Left colon (tissue), 2 donors: ENCODE measurements at places on chromosomes 12 and 14. TPM values are rescaled to one million over a fixed set of nuclear protein-coding genes. Genes with fewer than 3 reads are reported as not detected.
A peak's percentile ranks its signal among the peaks of the same experiment; 100 is the strongest.

DNA sequence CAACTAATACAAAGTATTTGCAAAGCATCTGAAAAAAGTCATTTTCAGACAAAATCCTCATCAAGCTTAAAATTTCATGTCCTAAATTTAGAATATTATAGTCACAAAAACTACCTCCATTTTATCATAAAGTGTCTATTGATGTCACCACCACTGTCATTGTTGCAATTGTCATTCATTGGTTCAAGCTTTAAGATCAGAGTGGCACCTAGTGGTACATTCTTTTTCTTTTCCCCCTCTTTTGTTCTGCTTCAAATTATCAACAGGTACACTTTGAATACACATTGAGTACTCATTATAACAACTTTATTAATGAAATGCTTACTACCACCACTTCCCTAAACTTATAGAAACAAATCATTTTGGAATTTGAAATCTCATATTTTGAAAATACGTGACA, 379.8 kb downstream of the SEC23A start:
- DNase-seq: no peak

DNA sequence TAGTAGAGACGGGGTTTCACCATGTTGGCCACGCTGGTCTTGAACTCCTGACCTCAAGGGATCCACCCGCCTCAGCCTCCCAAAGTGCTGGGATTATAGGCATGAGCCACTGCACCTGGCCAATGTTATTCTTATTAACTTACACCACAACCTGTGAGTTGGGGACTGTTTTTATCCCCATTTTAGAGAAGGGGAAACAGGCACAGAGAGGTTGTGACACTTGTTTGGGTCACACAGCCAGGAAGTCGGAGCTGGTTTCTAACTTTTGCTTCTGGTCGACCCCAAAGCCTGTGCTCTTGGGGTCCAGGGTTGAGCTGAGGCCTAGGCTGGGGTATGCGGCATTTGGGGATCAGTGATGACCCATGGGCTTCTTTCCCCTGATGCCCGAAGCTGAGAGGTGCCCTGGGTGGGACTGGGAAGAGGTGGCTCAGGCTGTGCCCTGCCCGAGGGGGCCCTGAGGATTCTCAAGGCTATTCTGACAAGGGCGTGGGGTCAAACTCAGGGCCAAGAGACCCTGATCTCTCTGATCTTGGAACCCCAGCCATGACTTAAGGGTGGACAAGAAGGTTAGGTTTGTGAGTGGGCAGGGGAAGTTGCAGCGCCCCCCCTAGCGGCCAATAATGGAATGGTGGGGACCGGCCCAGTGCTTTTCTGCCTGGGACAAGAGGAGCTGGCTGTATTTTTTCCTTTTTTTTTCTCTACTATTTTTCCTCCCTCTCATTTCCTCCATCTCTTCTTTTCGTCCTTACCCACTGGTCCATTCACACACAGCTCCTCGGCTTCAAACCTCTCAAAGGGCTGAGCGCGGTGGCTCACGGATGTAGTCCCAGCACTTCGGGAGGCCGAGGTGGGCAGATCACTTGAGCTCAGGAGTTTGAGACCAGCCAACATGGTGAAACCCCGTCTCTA, 3.0 kb downstream of the SDSL start:
- no peak for DNase-seq

- no peak for DNase-seq
Measured at GRCh38 chr14:75559451-75560222, 18.8 kb upstream of the FLVCR2 start.

Gene SUPT16H
- total RNA-seq: 39.8 TPM

Gene DHH
- 0.50 TPM for total RNA-seq

Gene OLR1
- total RNA-seq: not detected

- peak; percentile 80 for DNase-seq
Measured at GRCh38 chr14:36941783-36942521, 230.5 kb downstream of the SLC25A21 start.

Gene TESPA1
- 0.55 TPM for total RNA-seq

DNA sequence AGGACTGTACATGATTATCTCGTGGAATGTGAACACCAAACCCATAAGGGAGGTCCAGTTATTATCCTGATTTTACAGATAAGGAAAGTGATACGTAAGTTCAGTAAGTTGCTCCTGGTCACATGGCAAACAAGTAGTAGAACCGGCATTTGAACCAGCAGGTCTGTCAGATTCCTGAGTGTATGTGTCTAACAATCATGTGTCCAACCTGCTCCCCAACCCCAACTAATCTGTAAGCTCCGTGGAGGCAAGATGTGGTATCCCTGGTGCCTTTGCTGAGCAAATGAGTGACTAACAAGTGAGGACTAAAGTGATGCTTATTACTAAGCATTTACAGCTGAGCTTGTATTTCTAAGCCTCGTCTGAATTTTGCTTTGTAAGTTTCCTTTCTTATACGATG, 65.9 kb downstream of the PTPN21 start:
- DNase-seq: no peak

Gene BRI3BP
- total RNA-seq: 49.1 TPM

- DNase-seq: no peak
Measured at GRCh38 chr12:77062846-77063461, 2.4 kb downstream of the E2F7 start.

DNA sequence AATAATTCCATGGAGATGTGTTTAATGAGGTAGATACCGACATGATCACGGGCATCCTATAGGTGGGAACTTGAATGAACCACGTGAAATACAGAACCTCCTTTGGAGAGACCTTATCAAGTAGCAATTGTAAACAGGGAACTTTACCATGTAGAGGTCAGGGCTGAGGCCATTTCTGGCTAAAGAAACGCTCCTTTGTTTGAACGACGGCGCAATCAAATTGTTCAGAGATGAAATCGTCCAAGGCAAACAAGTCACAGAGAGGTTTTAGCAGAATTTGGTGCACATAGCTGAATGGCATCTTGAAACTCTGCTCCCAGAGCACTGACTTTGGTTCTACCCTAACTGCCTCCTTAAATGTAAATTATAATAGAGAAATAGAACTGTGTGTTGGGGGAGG, 9.8 kb downstream of the PRIMA1 start:
- no peak for DNase-seq

Gene PMCH
- not detected for total RNA-seq

- DNase-seq: no peak
Measured at GRCh38 chr12:108273217-108273616, 65.9 kb downstream of the CMKLR1 start.

- DNase-seq: no peak
Measured at GRCh38 chr14:72708708-72709475, 185.0 kb downstream of the DPF3 start.

DNA sequence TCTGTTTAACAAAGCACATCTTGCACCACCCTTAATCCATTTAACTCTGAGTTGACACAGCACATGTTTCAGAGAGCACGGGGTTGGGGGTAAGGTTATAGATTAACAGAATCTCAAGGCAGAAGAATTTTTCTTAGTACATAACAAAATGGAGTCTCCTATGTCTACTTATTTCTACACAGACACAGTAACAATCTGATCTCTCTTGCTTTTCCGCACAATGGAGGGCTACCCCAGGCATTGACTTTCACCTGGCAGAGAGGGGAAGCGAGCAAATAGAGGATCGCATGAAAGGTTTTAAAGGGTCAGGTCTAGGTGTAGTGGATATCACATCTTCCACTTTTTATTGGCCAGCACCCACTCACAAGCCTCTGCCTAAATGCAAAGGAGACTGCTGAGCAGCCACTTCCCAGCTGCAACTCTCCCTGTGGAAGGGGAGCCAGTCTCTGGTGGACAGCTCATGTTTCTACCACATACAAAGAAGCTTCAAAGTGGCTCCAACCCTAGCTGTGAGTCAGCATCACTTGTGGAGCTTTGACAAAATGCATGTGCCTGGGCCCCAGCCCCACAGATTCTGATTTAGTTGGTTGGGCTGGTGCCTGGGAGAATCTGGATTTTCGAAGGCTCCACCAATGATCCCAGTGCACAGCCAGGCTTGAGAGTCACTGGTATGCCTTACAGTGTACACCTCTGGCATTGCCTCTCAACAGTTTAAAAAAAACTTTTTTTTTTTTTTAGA, 7.2 kb upstream of the FNTB start:
- DNase-seq: no peak

DNA sequence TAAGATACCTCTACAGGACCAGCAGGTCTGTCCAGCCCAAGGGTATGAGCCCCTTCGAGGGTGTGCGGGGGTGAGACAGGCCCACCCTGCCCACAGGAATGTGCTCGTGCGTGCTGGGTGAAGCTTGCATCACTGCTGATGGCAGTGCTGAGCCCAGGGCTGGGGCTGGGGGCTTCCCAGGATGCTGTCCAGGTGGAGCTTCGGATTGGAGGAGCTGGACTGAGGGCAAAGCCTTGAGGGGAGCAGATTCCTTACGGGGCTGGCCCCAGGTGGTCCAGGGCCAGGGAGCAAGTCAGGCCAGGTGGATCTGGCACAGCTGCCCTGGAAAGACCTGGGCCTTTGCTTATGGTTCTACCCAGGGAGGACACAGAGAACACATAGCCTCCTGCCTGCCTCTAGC, 2.5 kb upstream of the KRT85 start:
- DNase-seq: no peak

DNA sequence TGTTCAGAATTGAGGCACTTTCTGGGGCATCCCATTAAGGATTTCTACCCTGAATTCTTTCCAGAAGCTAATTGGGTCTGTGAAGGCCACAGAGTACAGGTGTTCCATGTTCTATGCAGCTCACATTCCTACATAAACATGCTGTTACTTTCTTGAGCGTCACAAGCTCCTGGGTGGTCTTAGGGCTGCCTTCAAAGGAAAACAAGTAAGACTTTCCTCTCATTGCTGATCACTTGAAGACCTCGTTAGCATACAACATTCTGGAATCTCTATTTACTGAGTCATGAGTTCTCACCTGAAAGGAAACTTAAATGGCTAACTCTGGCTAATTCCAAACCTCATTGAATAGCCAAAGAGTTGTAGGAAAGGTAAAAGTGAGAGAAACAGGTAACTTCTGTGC, 63.0 kb upstream of the HMGA2 start:
- no peak for DNase-seq

Gene E2F7
- 3.3 TPM for total RNA-seq

GRCh38 chr14:93099643-93100042, 16.1 kb downstream of the ITPK1 start:
- DNase-seq: no peak

DNA sequence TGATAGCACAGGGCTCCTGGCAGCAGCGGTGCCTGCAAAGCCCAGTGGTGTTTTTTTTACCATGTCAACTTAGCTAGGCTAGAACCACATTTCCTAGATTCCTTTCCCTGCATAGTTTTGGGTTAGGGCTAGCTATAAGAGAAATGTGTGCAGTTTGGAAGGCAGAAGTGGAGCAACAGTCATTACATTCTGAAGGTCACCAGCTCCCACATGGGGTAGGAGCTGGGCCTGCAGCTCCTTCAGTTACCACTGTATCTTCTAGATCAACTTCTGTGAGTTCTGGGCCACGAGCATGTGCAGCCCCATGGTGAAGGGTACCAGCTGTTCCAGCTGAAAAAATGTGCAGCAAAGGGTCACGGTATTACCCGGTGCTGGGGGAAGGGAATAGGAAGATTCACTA, 2.3 kb upstream of the SLC25A3 start:
- no peak for DNase-seq

Gene SLC38A4
- total RNA-seq: 8.0 TPM

- no peak for DNase-seq
Measured at GRCh38 chr14:54148251-54148650, 191.6 kb upstream of the BMP4 start.

Gene OR4K17
- not detected for total RNA-seq

- DNase-seq: no peak
Measured at GRCh38 chr14:85856430-85856829, 326.5 kb downstream of the FLRT2 start.

DNA sequence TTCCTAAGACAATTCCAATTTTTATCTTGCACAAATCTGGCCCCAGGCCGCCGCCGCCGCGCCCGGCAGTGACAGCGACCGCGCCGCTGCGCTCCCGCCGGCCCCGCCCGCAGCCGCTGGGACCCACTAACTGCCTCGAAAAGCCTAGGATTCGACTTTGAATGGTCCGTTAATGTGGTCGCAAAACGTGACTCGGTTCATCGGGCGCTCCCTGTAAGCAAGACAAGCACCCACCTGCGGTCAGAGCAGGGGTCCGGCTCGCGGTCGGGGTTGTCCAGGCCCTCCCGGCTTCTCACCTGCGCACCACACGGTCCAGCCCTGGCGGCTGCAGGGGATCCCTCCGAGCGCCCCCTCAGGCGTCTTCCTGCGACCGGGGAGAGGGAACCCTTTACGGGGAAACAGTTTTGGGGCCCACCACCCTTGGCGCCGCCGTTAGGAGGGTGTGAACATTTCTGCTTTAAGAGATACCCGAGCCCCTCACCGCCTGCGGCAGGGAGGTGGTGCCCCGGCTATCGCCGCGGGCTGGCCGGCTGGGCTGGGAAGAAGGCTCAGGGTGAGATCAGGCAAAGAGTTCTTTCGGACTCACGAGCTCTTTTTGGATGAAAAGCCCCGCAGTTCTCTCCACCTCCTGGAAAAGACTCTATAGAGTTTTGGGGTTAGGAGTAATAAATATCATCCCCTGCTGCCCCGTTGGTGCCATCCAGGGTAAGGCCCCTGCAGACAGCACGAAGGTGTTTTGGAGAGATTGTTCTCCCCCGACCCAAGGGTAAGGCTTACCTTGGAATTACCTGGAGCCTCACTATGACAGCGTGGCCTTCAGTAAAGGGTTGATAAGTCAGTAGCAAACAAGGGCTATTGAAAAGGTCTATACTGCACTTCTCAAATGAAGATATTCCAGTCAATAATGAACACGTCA, 13.6 kb upstream of the FOXJ2 start:
- no peak for DNase-seq

- DNase-seq: no peak
Measured at GRCh38 chr12:115306380-115306779, 622.4 kb upstream of the TBX3 start.

Gene SIX1
- total RNA-seq: not detected

GRCh38 chr14:37594971-37595808, at the start of the genes FOXA1 and TTC6:
FOXA1 (minus strand) TSS chr14:37595249; CDS start chr14:37594972, 277 bp downstream.
TTC6 (plus strand) TSS chr14:37595629; CDS start chr14:37622065, 26,436 bp downstream.
- DNase-seq: peak; percentile 77

- no peak for DNase-seq
Measured at GRCh38 chr12:16766736-16767135, 160.8 kb upstream of the LMO3 start.

GRCh38 chr14:76090616-76091391, 60.9 kb upstream of the GPATCH2L start:
- DNase-seq: no peak

Gene TMPRSS12
- total RNA-seq: not detected

GRCh38 chr12:115521771-115522409, 755.6 kb downstream of the MED13L start:
- no peak for DNase-seq

- no peak for DNase-seq
Measured at GRCh38 chr12:57223191-57224165, 6.0 kb upstream of the SHMT2 start.

- no peak for DNase-seq
Measured at GRCh38 chr14:59313144-59313651, 124.7 kb downstream of the DAAM1 start.

Gene TMEM52B
- not detected for total RNA-seq

DNA sequence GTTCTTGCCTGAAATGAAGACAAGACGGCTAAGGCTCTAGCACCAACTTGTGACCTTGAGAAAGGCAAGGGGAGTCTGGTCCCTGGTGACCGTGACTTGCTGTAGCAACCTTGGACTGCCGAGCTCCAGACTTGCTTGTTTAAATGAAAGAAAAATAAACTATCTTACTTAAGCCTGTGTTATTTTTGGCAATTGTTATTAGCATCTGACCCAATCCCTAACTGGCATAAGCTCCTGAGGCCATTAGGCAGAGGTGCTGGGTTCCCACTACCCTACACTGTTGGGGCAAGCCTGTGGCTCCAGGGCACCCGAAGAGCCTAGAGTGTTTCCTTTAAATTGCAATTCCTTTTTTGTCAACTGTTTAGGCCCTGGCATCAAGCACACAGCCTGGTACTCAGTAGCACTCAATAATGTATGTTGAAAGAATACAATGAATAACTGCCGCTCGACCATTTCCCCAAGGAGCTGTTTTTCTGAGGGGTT, 106.9 kb upstream of the HIF1A start:
- DNase-seq: no peak

Gene CLEC1B
- not detected for total RNA-seq
